Cardiac septum (tissue), 1 donor: ENCODE measurements at places on chromosomes 6 and 20.

DNA sequence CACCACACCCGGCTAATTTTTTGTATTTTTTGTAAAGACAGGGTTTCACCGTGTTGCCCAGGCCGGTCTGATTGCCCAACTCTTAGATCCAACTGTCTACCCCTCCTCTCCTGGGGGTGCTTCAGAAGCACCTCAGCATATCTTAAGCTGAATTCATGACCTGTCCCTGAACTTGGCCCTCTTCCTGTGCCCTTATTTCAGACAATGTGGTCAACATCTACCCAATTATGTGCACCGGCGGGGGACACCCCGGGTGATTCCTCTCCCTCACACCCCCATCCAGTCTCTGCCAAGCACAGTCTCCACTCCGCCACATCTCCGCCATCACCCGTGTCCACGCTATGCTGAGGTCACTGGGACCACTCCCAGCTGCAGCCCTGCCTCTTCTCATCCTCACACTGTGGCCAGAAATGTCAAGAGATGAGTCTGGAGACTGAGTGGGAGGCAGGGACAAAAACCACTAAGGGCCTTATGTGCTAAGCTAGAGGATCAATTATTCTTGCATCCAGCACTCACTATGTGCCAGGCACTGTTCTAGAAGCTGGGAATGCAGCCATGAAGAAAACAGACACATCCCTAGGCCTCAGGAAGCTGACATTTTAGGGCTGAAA is 111.9 kb downstream of the ARMC2 start:
- no peak for DNase-seq

DNA sequence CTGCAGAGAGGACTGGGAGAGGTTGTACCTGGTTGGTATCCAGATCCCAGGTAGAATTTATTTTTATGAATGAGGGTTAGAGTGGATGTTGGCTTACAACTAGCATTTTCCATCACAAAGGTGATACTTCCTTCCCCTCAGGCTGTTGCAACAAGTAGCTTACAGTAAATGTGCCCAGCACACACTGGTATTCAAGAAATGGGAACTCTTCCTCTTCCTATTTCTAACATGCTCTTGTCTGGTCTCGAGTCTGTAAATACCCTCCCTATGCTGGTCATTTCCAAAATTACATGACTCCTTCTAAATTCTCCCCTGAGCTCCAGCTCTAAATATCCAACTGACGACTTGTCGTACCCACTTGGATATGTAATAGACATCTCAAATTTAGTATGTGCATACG is 90.1 kb upstream of the FOXC1 start:
- DNase-seq, result no peak

DNA sequence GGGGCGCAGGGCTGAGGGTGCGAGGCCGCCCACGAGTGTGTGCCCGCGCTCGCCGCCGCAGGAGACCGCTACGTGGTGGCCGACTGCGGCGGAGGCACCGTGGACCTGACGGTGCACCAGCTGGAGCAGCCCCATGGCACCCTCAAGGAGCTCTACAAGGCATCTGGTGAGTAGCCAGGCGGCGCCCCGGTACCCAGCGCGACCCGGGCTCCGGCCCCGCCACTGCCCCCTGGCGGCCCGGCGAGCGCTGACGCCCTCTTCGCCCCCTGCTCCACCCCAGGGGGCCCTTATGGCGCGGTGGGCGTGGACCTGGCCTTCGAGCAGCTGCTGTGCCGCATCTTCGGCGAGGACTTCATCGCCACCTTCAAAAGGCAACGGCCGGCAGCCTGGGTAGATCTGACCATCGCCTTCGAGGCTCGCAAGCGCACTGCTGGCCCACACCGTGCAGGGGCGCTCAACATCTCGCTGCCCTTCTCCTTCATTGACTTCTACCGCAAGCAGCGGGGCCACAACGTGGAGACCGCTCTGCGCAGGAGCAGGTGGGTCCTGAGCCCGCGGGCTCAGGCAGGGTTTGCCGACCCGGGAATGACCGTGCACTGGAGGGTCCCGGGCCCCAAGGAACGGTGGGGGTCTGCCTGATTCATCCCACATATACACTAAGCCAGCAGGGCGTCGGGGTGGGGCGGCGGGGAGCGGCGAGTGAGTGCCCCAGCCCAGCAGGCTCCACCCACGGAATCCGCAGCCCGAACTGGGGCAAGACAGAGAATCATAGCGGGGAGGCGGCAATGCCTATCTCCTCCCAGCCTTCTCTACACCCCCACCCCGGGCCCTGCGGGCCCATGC is 17.4 kb downstream of the HSPA12B start:
- DNase-seq, result no peak

GRCh38 chr6:137699031-137699683 is 167.9 kb upstream of the TNFAIP3 start:
- no peak for DNase-seq

- DNase-seq, result no peak
These were observed 295.9 kb upstream of the FERMT1 start for GRCh38 chr20:6418732-6419131.
